Brain pericyte (primary cell): ENCODE measurements at places on chromosomes 1 and 21.

DNA sequence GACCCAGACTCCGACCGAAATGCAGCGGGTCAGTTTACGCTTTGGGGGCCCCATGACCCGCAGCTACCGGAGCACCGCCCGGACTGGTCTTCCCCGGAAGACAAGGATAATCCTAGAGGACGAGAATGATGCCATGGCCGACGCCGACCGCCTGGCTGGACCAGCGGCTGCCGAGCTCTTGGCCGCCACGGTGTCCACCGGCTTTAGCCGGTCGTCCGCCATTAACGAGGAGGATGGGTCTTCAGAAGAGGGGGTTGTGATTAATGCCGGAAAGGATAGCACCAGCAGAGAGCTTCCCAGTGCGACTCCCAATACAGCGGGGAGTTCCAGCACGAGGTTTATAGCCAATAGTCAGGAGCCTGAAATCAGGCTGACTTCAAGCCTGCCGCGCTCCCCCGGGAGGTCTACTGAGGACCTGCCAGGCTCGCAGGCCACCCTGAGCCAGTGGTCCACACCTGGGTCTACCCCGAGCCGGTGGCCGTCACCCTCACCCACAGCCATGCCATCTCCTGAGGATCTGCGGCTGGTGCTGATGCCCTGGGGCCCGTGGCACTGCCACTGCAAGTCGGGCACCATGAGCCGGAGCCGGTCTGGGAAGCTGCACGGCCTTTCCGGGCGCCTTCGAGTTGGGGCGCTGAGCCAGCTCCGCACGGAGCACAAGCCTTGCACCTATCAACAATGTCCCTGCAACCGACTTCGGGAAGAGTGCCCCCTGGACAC, 534 bp downstream of the C1orf56 start:
- DNase-seq = no peak

DNA sequence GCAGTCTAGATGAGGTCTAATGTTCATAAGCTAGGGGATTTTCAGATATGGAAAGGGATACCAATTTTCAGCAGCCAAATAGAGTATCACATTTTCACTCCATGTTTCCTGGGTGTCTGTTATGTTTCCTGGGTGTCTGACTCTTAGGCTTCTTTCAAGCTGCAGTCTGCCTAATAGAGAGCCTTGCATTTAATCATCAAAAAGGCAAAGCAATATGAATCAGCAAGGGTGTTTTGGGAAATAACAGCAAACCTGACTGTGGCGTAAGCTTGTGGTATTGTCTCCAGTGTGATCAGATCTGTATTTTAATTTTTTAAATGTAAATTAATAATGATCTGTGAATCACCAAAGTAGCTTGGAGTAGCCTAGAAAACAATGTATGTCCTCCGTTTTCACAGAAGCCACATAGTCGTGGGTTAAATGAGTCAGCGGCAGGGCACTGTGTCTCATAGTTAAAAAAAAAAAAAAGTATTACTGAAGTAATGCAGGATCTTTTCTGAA, 10.4 kb downstream of the LGALS8 start:
- DNase-seq = no peak

GRCh38 chr1:154371436-154371835, 33.7 kb upstream of the IL6R start:
- no peak for DNase-seq

- DNase-seq = no peak
Measured at GRCh38 chr1:55696181-55696754, 481.1 kb upstream of the USP24 start.

- no peak for DNase-seq
Measured at GRCh38 chr1:12078938-12079861, 16.1 kb downstream of the TNFRSF8 start.

- DNase-seq = no peak
Measured at GRCh38 chr1:209589440-209589839, 5.9 kb downstream of the CAMK1G start.

- no peak for DNase-seq
Measured at GRCh38 chr1:226658546-226659125, 80.4 kb downstream of the ITPKB start.

DNA sequence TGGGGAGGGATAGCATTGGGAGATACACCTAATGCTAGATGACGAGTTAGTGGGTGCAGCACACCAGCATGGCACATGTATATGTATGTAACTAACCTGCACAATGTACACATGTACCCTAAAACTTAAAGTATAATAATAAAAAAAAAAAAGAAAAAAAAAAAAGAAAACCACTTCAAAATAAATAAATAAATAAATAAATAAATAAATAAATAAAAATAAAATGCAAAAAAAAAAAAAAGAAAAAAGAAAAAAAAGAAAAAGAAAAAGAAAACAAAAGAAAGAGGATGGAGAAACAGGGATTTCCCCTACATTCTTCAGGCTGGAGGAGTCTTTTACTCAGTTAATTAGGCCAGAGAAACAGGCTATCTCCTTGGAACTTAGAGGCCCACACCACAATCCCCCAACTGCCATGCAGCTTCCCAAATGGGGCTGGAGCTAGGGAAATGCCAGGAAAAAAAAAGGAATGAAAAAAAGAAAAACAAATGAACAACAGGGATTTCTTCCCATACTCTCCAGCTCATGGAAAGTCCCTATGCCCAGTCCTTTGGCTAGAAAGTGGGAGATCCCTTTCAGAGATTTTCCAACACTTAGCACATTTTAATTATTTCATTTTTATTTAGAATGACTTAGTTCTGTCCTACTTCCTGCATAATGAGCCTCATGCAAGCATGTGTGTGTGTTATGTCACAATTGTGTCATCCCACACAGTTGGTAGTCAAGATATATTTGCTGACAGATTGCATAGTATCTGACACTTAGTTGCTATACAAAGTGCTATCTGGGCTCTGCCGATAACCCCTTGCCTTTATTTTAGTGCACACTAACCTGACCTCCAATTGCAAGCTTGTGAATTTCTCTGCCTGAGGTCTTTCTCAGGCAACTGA, 486.4 kb downstream of the PLPP3 start:
- DNase-seq = no peak

- no peak for DNase-seq
Measured at GRCh38 chr21:26167593-26167992, 3.0 kb downstream of the APP start.

DNA sequence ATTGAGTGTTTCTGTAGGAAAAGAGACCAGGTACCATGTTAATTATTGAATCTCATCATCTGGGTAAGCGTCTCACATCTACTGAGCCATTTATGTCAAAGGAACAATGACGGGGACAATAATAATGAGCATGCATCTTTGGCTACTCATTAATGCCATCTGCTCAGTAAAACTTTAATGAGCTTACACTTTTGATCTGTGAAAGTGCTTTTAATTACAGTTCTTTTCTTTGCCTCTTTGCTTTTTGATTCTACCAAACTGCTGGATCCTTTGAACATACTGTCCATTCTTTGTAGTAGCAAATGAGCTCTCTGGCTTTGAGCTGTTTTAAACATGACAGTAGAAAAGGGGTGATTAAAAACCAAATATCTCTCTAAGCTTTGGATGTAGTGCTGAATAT, 181.2 kb upstream of the IVNS1ABP start:
- DNase-seq = no peak

GRCh38 chr1:111392042-111392441, 35.5 kb downstream of the OVGP1 start:
- no peak for DNase-seq

DNA sequence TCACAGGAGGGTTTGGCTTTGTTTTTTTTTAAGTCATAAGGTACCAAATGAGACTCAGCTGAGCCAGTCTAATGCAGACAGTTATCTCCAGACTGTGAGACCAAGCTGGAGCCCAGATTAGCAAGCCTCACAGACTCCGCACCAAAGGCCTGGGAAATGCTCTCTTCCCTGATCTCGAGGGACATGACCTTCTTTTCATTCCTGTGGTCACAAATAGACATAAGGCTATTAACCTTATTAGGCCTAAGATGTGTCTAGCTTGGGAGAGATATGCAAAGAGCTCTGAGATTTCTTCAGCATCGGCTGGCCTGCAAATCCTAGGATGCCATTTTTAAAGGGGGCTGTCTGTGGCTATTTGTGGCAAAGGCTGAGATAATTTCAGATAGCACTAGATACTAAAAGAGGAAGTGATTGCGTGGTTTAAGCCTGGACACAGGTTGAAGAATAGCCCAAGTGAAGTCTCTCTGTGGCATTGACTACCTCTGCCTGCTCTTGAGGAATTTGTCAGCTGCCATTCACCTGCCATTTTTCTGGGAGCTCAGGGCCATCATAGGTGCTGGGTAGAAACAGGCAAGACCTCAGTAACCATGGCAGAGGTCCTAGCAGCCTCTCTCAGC, 301.3 kb downstream of the SIPA1L2 start:
- DNase-seq = no peak

GRCh38 chr1:156495401-156496140, 5.0 kb downstream of the MEF2D start:
- DNase-seq = no peak

DNA sequence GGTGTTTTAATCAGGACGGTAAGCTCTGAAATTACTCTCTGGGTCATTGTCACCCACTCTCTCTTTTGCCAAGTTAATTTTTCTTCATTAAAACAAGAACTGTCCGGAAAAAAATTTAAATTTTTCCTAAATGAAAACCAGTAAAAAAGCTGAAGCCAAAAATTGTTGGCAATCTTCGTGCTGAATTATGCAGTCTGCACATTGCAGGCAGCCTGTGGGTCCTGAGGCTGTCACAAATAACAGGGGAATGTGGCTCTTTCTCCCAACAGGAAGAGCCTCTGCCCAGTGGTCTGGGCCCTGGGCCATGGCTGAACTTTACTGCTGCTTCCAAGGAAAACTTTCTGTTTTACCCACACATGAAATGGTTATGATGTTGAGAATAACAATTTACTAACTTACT, 153.9 kb upstream of the SPAG17 start:
- DNase-seq = no peak

DNA sequence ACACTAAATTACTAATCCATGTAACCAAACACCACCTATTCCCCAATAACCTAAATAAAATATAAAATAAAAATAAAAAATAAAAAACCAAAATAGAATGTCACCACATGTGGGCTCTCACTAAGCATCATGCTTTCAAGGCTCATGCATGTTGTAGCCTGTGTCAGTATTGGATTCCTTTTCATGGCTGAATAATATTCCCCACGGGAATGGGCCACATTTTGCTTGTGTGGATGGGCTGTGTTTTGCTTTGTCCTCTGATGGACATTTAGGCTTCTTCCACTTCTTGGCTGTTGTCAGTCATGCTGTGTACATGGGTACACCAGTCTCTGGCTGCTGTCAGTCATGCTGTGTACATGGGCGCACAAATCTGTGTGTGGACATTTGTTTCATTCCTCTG, 3.2 kb downstream of the KRTAP10-6 start:
- no peak for DNase-seq

- no peak for DNase-seq
Measured at GRCh38 chr21:43861706-43862105, 3.3 kb upstream of the AGPAT3 start.

DNA sequence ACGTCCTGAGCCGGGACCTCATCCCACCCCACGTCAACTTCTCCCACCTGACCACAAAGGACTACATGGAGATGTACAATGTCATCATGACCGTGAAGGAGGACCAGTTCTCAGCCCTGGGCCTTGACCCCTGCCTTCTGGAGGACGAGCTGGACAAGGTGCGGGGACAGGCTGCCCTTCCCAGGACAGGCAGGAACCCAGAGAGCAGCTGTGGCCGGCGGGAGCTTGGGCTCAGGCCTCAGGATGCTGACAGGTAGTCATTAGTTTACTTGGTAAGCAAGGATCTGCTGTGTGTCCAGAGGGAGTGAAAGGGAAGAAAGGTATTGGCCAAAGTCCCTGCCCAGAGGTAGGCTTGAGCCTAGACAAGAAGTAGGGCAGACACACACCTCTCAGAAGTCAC, 17.6 kb upstream of the KCNC4 start:
- no peak for DNase-seq

DNA sequence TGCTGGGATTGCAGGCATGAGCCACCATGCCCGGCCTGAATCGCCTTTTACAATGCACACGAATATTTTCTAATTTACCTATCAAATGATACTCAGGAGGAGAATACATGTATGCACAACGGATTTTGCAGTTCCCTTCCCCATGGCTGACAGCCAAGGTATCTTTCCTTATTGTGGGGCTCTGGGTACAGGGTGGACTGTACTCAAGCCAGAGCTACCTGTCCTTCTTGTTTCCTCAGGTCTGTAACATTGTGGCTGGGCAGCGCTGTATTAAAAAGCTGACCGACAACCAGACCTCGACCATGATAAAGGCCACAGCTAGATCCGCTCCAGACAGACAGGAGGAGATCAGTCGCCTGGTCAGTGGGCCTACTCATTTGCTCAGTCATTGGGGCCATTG, 18.2 kb downstream of the AGO1 start:
- no peak for DNase-seq

DNA sequence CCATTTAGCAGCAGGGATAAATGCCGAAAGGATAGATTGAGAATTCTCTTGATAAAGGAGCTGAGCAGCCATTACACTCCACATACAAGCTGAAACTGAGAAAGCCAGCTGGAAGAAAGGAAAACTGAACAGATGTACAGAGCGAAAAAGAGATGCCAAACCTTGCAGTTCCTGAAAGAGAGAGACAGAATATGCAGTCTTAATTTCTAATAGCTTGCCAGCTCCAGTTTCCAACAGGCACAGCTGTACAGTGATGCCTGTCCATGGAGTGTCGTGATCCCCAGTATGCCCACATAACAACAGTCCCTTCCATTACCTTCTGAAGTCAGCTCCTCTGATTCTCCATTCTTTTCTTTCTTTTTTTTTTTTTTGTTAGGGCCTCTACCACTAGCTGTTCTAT, 22.7 kb downstream of the ABL2 start:
- no peak for DNase-seq

GRCh38 chr1:48692235-48692634, 84.5 kb downstream of the BEND5 start:
- DNase-seq = no peak

DNA sequence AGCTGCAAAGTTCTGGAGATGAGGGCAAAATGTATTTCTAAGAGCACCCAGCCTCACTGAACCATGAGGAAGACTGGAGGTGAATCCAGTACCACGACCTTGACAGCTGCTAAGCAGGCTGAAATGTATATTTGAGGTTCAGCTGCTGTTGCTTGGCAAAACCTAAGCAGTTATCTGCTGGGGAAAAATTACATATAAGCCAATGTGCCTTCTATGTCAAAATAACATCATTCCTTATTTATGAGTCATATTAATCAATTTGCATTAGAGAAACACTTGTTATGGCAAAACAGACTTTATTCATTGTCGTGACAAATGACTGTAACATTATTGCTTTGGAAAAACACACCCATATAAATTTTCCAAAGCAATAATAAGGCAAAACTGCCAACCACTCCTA, 560.5 kb upstream of the NR5A2 start:
- DNase-seq = no peak

DNA sequence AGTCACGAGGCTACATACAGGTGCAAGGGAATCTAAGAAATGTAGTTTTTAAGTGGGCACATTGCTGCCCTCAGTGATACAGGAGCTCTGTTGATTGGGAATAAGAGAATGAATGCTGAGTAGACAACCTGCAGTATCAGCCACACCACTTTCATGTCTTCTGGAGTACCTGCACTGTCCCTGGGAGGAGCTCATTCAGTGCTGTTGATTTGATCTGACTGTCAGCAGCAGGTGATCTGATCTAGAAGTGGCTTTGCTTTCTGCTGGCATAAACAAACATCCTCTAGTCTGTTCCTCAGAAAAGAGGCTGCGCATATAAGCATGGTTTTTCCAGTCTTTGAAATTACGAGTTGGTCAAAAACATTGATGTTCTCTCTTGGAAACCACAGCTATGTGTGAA, 35.5 kb upstream of the LRRC52 start:
- DNase-seq = no peak

GRCh38 chr21:42203936-42204335, 15.0 kb upstream of the ABCG1 start:
- DNase-seq = no peak
